Cardiac septum (tissue), 1 donor: ENCODE measurements at places on chromosomes 2 and 18.

DNA sequence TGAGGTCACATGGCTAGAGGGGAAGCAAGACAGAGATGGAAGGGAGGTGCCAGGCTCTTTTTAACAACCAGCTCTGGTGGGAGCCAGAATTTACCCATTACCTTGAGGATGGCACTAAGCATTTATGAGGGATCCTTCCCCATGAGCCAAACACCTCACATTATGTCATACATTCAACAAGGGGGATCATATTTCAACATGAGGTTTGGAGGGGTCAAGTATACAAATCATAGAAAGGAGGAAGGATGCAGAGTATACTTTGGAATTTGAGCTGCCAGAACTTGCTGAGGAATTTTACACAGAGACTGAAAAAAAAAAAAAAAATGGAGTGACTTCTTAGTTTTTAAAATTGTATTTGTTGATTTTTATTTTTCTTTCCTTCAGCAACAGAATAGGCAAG is 891.4 kb downstream of the CCDC85A start:
- no peak for DNase-seq

DNA sequence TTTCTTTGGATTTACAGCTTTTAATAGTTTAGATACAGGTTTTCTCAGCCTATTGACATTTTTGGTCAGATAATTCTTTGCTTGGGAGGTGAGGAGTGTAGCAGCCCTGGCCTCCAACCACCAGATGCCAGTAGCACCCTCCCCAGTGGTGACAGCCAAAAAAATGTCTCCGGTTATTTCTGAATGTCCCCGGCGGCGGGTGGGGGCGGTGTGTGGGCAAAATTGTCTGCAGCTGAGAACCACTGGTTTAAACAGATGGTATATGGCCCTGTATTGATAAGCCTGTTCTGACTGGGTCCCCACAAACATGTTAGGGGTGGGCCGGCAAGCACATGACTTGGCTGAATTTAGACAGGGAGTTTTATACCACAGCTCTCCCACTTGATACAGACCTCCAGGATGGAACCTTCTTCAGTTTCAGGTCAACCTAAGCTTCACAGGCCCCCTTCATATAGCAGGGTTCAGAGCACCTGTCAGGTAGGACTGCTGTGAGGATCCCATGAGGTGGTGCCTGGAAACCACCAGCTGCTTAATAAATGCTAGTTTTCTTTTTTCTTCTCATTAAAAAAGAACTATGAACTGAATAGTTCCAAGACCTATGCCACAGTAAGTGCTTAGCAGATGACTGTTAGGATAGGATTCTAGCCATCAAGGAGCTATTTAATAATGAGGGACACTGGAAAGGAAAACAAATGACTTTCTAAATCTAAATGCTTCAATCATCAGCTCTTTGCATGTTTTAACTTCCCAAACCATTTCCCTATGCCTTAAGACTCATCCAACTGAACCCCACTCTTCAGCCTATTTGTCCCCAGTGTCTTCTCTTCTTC is 18.1 kb downstream of the LPIN2 start:
- DNase-seq = no peak

DNA sequence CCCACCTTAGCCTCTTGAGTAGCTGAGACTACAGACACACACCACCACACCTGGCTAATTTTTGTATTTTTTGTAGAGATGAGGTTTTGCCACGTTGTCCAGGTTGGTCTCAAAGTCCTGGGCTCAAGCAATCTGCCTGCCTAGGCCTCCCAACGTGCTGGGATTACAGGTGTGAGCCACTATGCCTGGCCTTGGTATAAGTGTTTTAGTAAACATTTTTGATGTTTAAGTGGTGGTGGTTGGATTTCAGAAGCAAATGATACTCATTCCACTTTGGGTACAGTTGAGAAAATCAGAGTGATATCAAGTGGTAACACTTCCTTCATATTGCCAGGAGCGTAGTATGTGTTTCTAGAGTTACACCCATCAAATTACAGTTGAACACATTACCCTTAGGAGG is 25.4 kb downstream of the ACADL start:
- no peak for DNase-seq

- peak; percentile 72 for DNase-seq
Measured at GRCh38 chr2:96404446-96405373, 69.1 kb downstream of the NCAPH start.

- no peak for DNase-seq
Measured at GRCh38 chr2:202679980-202680379, 45.2 kb downstream of the FAM117B start.

GRCh38 chr18:2914185-2914880 is 67.5 kb downstream of the EMILIN2 start:
- DNase-seq = no peak

- DNase-seq = no peak
Measured at GRCh38 chr2:41446266-41446665, 601.6 kb upstream of the PKDCC start.

DNA sequence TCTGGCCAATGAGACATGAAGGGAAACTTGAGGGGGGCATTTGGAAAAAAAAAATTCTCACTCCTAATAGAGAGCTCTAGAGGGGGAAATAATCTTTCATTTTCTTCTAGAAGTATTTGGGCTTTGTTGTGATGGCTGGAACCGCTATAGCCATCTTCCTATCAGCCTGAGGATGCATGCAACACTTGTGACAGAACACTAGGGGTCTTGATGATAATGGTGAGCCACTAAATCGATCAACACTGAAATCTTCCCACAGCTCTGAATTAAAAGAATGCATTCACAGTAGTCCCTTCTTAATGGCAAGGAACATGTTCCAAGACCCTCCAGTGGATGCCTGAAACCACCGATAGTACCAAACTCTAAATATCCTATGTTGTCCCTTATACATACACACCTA is 325.3 kb downstream of the LNPK start:
- DNase-seq = no peak

DNA sequence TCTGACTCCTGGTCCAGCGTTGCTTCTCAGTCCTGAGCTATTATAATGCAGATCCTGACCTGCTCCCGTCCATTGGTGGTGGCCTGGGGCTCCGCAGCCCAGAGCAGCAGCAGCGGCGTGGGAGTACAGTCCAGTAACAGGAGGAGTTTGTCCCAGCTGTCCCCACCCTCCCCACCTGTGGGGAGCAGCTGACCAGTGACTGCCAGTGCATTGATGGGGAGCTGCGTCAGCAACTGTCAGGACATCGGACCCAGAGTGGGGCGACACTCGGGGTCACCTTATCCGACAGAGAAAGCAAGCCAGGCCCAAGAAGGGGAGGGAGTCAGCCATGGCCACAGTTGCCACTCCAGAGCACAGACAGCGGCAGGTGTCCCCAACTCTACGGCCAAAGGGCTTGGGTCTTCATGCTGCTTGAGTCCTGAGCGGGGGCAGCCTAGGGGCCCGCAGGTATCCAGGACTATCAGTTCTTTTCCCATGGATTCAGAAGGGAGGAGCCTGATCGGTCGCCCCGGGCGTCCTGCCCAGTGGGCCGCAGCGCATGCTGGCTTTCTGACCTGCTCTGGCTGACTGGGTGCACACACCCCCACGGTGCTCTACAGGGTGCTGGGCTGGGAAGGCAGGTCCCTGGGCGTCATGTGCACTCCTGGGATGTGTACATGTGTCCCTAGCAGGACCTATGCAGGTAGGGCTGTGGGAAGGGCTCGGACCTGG is 29.7 kb downstream of the DNMT3A start:
- no peak for DNase-seq

- DNase-seq = no peak
Measured at GRCh38 chr2:31112544-31112943, 25.7 kb downstream of the GALNT14 start.

DNA sequence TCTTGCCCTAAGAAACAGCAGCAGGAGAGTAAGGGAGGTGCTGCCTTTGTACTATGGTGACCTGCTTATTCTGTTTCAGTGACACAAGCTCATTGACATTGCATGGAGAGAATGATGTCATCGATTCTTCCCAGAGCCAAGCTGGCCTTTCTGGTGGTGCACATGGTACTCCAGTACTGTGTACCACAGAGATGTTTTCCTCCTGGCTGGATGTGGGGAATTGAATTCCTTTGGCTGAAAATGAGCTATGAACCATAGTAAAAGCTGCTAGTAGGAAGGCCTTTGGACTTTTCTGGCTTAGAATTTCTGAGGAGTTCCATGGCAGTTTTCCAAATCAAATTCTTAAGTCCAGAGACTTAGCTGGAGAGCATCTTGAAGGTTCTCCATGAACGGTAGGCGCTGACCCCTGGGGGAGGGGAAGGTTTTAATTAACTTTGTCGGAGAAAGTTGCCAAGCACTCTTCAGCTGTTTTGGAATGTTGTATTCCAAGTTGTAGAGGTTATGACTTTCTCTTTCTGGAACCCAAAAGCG is 17.1 kb upstream of the B3GNT2 start:
- DNase-seq = no peak

- no peak for DNase-seq
Measured at GRCh38 chr2:197149546-197149945, 161.0 kb downstream of the ANKRD44 start.

DNA sequence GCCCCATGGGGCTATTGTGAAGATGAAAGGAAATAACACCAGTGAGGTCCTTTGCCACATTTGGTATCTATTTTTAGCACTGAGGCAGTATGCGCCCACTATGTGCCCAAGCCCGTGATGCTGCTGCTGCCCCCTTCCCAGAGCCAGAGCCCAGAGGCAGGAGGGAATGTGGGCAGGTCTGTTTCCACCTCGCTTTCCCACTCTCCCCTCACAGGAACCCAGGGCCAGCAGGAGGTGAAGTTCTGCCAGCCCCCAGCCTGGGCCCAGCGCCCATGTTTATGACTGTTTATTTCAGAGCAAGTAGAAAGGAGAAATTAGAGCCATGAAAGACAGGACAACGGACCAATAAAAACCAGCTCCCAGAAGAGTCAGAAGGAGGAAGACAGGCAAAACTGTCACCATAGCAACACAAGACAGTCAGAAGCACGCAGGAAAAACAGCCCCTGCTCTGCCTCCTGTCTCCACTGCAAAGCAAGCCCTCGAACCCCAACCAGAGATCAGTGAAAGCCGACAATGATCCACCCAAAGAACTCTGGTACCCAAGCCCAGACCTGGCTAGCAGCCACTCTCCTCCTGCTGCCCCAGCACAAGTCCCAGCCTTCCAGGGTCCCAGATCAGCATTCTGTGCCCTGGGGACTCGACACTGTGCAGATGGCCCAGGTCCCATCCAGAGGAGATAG is 1.4 kb downstream of the CYRIA start:
- DNase-seq = no peak

- DNase-seq = no peak
Measured at GRCh38 chr18:49061991-49062831, 111.4 kb upstream of the SMAD7 start.

GRCh38 chr2:67825476-67825875 is 237.3 kb downstream of the C1D start:
- no peak for DNase-seq

DNA sequence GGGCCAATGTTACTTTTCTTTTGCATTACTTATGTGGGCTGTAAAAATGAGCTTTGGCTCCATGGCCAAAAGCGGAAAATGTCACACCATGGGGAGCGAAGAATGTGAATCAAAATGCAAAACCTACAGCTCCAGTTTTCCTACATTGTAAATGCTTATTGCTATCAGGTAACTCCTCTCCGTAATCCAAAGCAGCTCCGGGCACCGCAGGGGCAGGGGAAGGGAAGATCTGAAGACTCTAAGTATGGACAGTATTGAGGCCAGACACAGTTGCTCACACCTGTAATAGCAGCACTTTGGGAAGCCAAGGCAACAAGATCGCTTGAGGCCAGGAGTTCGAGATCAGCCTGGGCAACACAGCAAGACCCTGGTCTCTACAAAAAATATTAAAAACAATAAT is 7.1 kb upstream of the AGFG1 start:
- DNase-seq = no peak

DNA sequence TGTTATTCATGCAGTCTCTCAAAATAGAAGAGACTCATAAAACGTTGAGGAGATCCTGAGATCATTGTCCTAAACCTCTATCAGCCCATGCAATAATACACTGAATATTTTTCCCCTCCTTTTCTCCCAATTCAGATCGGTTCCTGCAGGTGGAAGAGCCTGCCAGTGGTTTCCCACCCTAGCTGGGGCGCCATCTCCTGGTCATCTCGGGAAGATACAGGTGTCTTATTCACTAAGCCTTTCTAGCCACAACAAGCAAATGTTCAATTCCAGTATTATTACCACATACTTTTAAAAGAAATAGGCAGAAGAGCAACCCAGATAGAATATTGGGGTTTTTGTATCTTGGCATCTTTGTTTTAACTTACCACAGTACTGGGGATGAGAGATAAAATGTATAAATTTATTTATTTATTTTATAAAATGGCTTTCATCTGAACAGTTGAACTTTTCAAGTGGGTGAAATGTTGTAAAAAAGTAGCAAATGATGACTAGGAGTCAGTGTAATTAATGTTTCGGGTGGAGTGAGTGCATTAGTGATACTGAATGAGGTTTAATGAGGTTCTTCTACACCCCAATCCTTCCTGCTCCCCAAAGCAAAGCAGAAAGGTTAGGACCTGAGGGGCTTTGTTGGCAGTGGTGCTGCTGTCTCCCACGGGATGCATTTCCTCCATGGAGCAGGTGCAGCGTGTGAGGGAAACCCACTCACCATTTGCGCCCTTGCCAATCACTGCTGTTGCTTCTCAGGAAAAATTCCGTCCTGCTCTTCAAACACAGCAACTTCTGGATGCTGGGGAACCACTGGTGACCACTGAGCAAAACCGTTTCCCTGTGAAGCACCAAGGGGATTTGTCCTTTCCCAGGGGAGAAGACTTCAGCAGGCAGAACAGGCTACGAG is 147.1 kb upstream of the FHL2 start:
- DNase-seq = no peak

GRCh38 chr2:55045780-55046179 is 4.5 kb downstream of the RTN4 start:
- no peak for DNase-seq

DNA sequence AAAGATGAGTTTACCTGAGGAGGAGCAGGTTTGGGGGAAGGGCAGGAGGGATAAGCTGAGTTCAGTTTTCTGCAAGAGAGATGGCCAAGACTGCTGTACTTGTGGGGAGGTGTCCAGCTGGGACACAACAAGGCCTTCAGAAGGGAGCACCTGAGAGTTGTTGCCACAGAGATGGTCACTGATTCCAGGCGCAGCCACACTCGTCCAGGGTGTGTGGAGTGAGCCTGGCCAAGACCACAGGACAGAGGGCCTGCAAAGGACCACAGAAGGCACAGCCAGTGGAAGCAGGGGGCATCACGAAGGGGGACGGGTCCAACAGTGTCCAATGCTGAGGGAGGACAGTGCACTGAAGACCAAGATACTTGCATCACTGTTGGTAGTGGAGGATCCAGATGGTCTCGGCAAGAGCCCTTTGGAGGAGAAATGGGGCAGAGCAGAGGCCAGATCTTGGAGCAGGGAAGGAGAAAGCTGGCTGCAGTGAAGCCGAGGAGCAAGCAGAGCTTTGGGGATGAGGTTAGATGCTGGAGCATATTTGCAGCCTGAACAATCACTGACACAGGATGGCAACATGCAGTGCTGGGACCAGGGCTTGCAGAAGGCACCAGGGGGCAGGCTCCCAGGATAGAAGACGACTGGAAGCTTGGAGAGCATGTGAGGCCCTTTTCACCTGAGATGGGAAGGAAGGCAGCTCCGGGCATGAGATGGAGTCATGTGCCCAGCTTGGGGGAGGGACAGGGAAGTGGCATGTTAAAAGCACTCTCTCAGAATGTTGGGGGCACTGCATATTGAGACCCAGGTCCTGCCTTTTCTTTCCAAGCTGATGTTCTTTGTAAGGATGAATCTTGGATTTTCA is 214.0 kb downstream of the CYP26B1 start:
- peak; percentile 67 for DNase-seq
